Activated CD8-positive, alpha-beta memory T cell treated with anti-CD3 and anti-CD28 coated beads, Interleukin-2, amount 50 U/mL, for 4 hours (primary cell): ENCODE measurements at places on chromosomes 6 and 20.

- DNase-seq: no peak
These were observed 373.4 kb upstream of the EPHA7 start for GRCh38 chr6:93792746-93793145.

- DNase-seq: peak; percentile 56
These were observed 2.4 kb downstream of the CSTL1 start for GRCh38 chr20:23441850-23442313.

DNA sequence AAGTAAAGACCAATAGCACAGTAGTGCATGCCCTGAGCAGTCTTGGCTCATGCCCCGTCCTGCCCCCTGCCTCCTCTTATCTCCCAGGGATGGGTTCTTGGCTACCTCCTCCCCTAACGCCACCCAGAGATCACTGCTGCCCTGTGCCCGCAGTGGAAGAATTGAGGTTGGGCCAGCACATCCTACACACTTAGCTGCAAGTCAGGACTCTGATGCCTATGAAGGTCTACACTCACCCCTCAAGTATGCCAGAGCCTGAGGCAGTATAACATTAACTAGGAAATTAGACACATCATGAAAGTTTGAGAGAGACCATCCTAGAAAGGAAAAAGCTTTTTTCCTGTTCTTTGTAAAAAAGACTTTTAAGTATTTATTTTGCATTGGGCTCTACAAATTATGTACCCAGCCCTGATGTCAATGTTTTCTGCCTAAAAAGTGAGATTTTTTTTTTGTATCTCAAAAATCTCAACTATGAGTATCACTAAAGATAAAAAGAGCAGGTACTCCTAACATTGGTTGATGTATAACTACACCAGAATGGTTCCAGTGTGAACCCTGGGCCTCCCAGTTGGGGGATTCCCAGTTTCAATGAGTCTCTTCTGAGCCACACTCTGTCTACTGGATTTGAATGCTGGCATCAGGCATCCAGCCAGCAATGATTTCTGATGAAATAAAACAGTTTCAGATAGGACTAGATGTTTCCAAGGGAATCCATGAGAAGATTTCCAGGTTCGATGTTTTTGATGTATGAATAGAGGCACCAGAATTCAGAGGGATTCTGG is 115.4 kb downstream of the ISM1 start:
- DNase-seq: no peak

- no peak for DNase-seq
These were observed 171.3 kb downstream of the ANKRD60 start for GRCh38 chr20:58056921-58057686.
